ENCODE measurements at places on chromosomes 4 and X.

- no peak for DNase-seq
These were observed 558.2 kb downstream of the ZNF674 start for GRCh38 chrX:45986971-45987370.

GRCh38 chrX:81489987-81490386, 288.1 kb downstream of the SH3BGRL start:
- no peak for DNase-seq

- no peak for DNase-seq
These were observed 34.6 kb downstream of the TET2 start for GRCh38 chr4:105181259-105181658.

DNA sequence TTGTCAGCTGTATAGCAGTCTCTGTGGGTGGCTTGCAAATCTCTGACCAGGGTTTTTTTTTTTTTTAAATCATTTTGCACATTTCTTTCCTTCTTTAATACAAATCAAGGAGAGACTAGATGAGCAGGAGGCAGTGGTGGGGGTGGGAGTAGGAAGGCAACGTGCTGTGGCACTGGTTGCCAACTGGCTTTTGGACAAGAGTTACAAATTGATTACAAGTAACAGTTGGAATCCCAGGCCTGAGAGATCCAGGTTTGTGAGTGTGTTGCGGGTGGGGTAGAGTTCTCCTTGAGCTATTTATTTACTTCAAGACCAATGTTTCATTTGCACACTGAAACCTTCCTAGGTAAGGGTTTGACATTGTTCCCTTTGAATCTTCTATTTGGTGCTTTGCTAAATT, 325.3 kb downstream of the AFF2 start:
- DNase-seq: no peak

DNA sequence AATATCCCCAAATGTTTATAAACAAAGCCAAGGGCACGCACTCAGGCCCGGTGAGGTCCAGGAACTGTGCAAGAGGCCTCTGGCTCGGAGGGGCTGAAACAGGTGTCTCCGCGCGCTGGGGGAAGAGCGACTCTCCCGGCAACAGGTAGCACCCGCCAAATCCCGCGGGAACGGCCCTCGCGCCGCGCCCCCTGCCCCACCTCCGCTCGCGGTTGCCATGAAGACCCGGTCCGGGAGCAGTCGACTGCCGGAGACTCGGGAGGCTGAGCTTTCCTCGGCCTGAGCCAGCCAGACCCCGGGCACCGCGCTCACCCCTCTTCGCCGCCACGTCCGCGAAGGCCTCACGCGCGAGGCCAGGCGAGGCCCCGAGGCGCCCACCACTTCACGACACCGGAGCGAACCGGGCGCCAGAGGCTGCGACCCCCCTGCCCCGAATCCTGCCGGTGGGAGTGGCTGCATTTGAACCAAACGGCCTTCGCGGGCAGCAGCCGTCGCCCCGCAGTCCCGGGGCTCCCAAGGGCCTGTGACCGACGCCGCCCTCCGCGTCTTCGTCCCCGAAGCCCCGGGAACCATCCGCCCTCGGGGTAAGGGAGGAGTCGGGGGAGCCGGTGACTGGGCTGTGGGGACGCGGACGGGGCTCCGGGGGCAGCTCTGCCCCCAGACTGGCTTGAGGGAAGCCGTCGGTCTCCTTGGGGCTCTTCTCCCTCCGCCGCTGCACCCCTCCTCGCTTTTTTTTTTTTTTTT, at the start of gene NSUN7:
TSS of gene NSUN7 (plus strand) at position 239 of the 744 bp plus-strand sequence. CDS start 739 bp downstream, outside the sequence.
- peak; percentile 25 for DNase-seq

- DNase-seq: no peak
These were observed 251.6 kb downstream of the QDPR start for GRCh38 chr4:17260166-17260907.

- no peak for DNase-seq
These were observed 30.3 kb downstream of the EIF2S3 start for GRCh38 chrX:24085101-24085500.

DNA sequence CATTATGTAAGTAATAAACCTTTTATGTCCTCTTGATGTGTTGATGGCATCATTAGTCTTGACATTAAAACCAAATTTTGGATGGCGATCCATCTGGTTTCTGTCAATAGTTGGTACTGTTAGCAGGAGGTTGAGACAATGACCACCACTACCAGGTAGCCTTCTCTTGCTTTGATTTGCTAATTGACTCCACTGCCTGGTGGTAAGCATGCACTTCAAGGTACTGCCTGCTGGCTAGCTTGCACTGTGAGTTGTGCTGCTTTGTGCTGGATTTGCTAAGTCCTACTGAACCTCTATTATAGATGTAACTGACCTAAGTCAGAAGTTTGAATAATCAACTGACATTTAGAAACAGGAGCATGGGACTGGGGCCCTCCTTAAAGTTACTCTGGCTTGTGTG, 46.3 kb downstream of the ATP1B4 start:
- DNase-seq: no peak

- no peak for DNase-seq
These were observed 83.3 kb downstream of the EFNB1 start for GRCh38 chrX:68912113-68912512.

DNA sequence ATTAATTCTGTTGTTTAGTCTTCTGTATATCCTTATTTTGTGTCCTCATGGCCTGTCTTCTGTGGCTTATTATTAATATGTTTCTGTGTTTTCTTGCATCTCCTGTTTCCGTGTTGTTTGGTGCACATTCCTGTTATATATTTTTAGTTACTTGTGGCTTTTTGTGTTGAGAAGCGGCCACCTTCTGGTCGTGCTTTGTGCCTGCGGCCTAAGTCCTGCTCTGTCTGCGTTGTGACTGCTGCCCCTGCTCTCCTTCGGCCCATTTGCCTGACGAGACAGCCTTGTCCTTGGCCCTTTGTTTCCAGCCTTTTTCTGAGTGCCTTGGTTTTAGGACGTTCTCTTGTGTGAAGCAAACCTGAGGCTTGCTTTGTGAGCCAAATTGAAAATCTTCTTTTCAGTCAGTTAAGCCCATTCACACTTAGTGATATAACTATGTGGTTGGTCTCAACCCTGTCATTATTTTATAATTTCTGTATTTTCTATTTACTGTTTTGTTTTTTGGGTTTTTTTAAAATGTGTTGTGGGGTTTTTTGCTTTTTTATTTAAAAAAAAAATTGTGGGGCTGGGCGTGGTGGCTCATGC, 43.8 kb downstream of the TNIP2 start:
- no peak for DNase-seq

GRCh38 chr4:181077341-181077740, 1165.9 kb upstream of the TENM3 start:
- DNase-seq: no peak

- no peak for DNase-seq
These were observed 12.1 kb upstream of the ARSF start for GRCh38 chrX:3029129-3029528.

- DNase-seq: no peak
These were observed 297.8 kb downstream of the RAPGEF2 start for GRCh38 chr4:159400558-159401225.

DNA sequence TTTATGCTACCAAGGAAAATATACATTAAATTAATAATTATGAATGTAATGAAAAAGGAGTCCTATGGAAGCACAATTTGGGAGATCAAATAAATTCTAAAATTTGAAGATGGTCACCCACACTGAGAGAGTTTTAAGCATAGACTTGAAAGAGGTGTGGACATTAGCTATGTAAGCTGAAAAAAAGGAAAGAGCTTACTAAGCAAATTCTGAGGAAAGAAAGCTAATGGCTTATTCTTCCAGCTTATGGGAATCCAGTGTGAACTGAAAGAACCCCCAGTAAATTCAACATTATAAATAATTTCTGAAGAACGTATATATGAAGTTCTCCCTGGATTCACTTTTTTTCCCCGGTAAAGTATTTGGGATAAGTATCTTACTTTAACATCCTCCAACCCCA, 78.2 kb upstream of the GUCY1A1 start:
- no peak for DNase-seq

- DNase-seq: no peak
These were observed 1.6 kb upstream of the GSX2 start for GRCh38 chr4:54098375-54098774.

GRCh38 chr4:26576231-26576739, 7.6 kb upstream of the TBC1D19 start:
- DNase-seq: no peak

DNA sequence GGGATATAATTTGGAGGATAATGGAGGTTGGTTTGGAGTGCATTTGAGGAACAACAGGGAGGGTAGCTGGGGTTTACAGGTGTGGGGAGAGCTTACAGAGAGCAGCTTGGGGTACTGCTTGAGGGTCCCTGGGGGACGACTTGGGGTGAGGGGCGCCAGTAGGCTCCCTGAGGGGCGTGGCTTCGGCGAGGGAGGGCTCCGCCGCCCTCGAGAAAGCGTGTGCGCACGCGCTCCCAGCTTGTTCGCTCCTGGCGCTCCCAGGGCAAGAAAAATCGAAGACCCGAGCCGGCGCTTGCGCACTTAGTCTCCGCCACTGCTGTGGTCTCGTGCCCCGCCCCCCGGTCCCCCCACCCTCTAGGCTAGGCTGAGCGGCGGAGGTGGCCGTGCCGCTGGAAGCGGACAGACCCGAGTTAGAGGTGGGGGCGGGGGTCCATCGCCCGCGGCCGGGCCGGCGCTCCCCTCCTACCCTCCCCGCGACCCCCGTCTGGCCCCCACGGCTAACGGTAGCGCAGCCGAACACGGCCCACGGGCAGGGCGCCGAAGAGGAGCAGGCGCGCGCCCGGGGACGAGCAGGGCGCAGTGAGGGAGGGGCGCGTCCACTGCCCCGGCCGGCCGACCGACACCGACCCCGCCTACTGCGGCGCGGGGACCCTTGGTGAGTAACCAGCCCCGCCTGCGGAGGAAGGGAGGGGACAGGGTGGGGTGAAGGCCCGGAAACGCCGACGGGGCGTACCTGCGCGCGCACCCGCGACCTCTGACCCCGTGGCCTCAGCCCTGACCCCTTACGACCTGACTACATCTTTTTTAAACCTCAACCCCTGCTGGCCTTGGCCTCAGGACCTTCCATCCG, 5.4 kb upstream of the CCDC120 start:
- DNase-seq: peak; percentile 66

GRCh38 chrX:102593367-102593766, 5.9 kb upstream of the ARMCX5 start:
- no peak for DNase-seq

GRCh38 chr4:153507310-153508073, 41.3 kb downstream of the TMEM131L start:
- DNase-seq: no peak

DNA sequence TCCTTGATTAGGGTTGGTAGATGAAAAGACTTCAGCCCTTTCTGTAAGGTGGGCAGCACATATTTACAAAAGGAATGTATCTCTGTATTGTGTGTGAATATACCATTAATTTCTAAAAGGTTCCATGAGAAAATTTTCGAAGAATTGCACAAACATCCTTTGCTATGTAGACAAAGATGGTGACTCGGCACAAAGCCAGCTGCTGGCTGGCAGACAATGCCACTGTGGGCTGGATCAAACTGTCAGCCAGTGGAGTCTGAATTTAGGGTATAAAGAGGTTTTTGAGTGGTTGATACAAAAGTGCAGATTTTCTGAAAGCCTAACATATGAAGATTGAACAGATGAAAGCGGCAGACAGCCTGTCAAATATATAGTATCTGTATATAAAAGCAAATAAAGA, 5.6 kb upstream of the TXK start:
- no peak for DNase-seq

DNA sequence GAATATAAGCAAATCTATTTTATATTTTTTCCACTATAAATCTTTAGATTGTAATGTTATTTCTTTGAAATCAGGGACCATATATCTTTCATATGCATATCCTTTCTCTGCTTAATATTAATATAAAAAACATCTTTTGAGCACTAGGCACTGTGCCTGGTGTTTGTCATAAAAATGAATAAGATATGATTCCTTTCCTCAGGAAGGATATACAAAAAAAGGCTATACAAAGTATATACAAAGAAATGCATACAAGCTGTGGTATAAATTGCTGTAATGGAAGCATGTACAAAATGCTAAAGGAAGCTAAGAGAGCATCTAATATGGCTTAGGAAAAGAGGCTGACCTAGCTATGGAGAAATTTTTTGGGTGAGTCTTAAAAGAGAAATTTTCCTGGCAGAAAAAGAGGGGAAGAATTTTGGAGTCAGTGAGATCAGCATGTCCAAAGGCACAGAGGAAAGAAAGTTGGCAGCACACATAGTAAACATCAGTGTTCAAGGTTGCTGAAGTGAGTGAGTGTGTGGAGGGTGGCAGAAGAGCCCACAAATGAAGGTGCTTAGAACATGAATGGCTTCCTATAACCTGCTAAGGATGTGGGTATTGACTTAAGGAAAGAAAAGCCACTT, 500.0 kb downstream of the SPRY1 start:
- DNase-seq: no peak

DNA sequence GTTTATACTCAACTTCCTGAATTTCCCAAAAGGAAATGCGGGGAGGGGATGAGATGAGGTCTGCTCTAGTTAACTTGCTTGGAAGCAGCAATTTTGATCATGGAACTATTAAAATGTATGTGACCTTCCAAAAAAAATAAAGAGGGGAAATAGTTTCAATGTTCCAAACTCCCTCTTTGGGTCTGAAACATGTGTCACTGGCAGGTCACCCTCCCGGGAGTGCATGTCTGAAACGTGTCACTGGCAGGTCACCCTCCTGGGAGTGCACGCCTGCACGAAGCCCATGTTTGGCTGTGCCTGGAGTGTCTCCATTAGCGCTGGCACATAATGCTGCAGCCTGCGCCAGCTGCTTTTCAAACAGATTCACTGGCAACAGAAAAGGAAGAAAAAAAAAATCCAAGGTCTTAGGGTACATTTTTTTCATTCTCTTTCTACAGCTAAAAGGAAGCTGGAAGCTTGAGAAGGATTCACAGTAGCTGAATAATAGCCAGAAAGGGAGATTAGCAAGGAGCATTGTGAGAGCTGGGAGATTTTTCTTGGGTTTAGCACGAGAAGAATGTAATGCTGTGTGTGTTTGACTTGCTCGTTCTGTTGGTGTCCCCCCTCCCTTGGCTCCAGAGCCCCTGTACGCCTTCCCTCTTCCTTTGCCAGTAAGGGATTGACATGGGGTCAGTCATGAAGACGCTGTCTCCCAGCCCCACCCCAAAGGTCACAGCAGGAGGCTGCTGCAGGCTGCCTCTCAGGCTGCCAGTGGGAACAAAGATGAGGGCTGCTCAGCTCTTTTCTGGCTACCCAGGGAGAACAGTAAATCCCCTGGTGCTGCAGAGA, 39.2 kb upstream of the TLR3 start:
- no peak for DNase-seq

- DNase-seq: no peak
These were observed 104.4 kb downstream of the PJA1 start for GRCh38 chrX:69060631-69061408.

- no peak for DNase-seq
These were observed 48.4 kb upstream of the CLNK start for GRCh38 chr4:10732914-10733415.

DNA sequence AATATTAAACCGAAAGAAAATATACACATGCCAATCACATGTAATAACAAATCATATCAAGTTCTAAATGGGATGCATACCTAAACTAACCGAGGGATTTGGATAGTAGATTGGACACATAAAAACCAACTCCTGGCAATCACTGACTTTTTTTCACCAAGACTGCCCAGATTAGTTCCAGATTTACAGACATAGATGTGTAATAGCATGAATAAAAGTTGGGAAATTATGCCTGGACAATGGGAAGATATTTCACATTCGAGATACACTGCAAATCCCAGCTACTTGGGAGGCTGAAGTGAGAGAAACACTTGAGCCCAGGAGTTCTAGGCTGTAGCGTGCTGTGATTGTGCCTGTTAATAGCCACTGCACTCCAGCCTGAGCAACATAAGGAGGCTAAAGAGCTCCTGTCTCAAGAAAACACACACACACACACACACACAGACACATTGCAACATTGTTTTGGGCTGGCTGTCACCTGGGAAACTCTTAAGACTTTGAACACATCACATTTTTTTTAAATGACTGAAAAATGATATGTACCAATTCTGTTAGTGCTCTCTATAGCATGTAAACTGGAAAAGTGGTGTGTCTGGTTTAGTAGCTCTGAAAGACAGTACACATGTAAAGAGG, 5.7 kb downstream of the RAB40A start:
- no peak for DNase-seq
